HCEC 1CT (cell line): ENCODE measurements at places on chromosomes 1 and 21.

DNA sequence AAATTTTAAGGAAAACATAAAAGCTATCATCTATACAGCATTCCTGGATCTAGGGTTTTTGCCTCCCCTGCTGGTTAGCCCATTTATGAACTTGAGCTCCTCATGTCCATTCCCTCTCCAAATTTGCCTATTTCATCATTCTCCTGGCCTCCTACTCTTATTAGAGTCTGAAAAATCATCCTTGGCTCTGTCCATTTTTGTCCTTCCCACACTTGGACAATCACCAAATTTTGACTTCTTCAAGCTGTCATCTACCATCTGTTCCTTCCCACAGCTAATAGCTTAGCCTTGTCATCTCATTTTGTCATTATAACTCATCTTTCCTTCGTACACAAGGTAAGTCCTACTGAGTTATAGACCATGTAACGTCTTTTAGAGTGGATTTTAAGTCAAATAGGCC, 2.2 kb upstream of the HENMT1 start:
- no peak for DNase-seq

- peak; percentile 36 for DNase-seq
These were observed 46.3 kb upstream of the TNFSF18 start for GRCh38 chr1:173097001-173097400.

DNA sequence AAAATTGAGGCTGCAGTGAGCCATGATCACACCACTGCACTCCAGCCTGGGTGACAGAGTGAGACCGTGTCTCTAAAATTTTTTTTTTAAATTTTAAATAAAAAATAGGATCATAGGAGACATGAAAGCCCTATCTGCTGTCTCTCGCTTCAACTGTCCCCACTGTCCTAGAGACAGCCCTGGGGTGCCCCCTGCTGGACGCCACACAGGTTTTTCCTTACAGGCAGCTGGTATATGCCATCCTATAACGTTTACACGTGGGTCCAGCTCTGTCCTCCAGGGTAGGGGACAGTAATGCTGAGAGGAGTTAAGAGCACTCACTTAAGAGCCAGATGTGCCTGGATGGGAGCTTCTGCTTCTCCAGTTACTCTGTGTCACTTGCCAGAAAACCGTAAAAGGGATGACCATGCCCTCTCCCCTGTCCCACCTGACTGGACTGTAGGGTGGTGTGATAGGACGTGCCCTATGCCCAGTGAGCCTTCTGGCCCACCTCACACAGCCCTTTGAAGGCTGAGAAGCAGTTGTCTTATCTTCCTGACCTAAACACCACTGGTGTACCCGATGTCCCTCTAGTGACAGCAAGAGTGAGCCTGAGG, 8.5 kb downstream of the FBXO2 start:
- peak; percentile 46 for DNase-seq

DNA sequence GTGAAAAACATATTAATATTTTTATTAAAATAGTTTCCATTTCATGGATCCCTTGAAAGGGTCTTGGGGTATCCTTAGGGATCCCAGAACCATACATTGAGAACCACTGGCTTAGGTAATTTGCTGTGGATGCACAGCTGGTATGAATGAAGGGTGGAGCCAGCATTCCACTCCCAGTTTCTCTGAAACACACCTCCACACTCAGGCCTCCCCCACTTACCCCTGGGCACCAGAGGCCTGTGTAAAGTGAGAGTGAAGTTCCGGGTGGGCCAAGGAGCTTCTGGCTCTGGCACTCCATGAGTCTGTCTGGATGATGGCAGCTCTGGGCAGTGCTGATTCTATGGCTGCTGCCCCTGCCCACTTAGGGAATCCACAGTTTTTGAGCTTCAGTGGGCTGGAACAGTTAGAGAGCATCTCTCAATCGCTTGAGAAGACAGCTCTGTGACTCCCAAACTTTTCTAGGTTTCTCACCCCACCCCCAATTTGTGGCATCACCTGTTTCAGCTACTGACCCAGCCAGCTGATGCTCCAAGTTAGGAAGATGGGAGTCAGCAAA, 57.8 kb upstream of the CD1D start:
- no peak for DNase-seq

DNA sequence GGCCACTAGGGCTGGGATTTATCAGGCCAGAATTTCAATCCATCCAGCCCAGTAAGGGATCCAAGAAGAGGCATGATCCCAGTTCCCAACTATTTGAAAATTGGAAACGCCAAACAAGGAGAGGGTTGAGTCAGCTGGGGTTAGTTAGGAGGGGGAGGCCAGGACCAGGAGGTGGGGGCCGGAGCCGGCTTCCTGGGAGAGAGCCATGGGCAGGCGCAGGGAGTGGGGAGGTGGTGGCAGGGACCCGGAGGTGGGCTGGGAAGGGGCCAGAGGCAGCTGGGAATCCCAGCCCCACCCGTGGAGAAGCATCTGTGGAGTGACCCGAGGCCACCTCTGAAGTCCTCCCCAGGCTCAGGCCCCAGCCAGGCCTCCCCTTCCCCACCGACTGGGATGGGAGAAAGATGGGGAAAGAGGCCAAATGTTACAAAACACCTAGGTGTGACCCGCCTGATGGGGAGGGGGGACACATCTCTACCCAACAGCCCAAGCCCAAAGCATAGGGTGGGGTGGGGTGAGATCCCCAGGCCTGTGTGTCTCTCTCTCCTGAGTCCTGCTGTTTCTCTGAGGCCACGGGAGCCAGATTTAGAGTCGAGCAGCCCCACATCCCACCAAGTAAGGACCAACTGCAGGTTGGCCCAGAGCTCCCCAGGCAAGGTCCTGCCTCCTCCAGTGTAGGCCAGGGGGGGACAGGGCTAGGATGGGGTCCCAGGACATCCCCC, 10.1 kb downstream of the HSPG2 start:
- peak; percentile 76 for DNase-seq

DNA sequence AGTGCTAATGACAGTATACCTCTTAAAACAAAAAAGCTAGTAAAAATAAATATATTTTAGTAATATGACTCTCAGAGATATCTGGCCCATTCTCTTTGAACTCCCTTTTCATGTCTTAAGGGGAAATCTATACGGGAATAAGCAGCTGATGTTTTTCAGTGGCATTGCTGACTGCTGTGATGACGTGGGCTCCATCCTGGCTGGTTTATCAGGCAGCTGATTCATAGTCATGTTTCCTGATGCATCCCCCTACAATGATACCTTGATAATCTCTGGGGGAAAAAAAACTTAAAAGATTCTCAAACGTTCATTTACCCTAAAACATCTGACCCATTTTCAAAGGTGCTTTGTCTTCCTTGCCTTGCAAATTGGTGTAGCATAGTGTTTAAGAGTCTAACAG, 53.8 kb downstream of the ABCA4 start:
- DNase-seq, result peak; percentile 58
